Fibroblast of skin of back (primary cell): ENCODE measurements at places on chromosomes 12 and 14.

DNA sequence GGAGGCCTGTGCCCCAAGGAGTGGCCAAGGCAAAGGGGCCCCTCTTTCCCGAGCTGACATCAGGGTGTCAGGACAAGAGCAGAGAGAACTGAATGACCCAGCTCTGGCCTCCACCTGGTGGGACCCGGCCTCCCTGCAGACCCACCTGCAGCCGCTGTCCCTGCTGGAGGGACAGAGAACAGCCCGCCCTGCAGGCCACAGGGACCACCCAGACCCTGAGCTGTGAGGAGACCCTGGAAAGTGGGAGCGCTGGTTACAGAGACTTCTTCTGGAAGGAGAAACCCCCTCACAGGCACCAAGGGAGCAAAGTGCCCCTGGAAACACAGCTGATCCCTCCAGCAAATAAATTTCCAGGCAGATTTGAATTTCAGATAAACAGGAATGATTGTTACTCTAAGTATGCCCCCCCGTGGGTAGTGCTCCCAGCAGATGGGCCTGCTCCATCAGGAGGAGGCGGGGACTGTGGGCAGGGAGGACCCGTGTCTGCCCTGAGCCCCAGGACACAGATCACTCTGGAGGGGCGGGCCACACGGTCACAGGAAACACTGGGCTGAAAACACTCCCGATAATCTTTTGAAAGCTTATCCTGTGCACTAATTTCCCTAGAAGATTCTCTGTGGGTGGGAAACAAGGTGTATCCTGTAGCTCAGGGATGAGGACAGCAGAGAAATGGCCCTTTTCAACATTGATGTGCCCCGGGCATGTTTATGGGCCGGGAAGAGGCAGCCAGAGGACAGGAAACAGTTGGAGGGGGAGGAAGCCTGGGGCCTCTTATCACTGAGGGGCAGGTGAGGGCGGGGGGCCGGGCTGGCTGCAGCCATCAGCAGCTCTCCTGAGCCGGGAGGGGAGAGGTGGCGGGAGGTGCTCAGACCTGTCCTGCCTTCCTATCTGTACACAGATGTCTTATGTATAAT lies 276.0 kb downstream of the ADGRD1 start:
- no peak for DNase-seq

- DNase-seq = no peak
These were observed 26.9 kb upstream of the PTGDR start for GRCh38 chr14:52240623-52241022.

DNA sequence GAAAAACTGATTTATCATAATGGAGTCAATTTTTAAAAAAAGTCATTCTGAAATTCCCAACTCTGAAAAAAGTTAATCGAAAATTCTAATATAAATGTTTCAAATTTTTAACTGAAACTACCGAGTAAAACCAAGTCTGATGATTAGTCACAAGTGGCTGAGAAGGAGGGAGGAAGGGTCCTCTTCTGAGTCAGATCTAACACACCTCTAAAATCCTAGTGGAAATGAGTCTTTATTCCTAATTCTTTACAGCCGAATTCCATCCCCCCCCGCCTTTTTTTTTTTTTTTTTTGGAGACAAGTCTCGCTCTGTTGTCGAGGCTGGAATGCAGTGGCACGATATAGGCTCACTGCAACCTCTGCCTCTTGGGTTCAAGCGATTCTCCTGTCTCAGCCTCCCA lies 37.9 kb downstream of the RAD9B start:
- DNase-seq = no peak

- no peak for DNase-seq
These were observed 27.1 kb upstream of the GPHB5 start for GRCh38 chr14:63345826-63346225.

- peak; percentile 44 for DNase-seq
These were observed 211.8 kb downstream of the PCNX1 start for GRCh38 chr14:71119075-71119474.

- no peak for DNase-seq
These were observed 393.2 kb downstream of the TMEM121 start for GRCh38 chr14:105919458-105920150.

DNA sequence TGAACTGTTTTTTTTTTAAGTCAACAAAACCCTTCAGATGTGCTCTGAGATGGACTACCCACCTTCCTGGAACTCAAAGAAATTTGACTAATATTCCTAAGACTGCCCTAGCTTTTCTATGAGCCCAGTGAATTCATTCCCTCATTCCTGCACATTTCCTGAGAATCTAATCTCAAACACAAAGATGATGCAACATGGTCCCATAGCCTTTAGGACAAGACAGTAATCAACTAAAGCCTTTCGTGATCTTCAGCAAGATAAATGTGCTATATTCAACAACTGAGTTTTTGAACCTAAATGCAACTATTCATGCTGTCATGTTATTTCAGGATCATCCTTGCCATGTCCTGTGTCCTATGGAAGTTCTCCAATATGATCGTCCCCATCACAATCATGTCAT lies 5.0 kb downstream of the SETD3 start:
- no peak for DNase-seq

- DNase-seq = no peak
These were observed 12.2 kb downstream of the CCDC175 start for GRCh38 chr14:59564366-59564765.

DNA sequence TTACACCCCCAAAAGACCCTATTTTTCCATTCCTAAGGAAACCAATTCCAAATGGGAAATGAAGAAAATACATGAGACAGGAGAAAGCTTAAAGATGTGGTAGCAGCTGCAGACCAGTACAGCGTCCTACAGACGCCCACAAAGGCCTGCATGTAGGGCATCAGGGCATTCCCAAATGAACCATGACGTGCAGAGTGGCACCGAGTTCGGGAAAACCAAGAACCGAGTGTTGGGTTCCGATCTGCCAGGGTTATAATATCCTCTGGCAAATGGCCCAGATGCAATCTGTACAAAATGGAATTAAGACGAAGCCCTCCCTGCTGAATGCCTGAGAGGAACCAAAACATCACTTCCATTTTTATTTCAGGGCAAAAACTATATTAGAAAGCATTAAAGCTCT lies 34.4 kb upstream of the SELPLG start:
- DNase-seq = no peak

DNA sequence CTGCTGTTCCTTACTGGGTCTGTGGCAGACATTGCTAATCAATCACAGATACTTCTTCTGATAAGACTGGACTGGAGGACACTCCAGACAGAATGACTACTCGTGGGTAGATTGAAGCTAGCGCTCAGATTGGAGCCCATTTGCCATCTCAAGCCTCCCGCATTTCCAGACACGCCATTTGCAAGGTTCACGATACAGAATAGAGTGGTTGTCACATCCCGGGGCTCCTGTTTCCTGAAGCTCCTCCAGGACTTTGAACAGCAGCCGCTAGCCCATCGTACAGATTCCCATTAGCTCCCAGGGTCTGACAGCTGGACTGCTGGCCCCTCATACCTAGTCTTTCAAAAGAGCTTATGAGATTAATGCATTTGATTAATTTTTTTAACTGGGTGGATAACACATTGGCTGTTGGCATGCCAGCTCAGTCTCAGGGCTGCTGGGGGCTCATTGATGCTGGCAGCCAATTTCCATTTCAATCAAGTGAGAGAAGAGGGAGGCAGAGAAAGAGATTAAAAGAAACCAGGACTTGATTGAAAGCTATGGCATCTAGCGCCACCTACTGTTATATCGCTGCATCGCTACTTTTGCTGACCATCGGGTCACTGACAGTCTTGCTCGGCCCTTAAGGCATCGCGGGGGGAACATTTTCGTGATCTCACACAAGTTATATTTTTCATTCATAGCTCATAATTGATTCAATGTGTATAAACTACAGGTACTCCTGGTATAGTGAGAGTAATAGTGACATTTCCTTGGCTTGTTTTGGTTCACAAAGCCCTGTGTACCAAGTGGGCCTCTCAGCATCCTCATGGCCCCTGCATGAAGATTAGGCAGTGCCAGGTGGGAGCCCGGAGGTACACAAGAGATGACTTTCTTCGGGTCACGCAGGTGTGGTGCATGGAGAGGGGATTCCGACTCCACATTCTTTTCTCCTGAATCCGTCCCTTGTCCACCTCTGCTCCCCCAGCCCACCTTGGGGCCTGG lies 78.6 kb downstream of the CCDC60 start:
- DNase-seq = peak; percentile 48

GRCh38 chr12:122117979-122118378 lies 39.4 kb downstream of the MLXIP start:
- no peak for DNase-seq
